ENCODE measurements at places on chromosomes 11 and 22. TPM values are rescaled to one million over a fixed set of nuclear protein-coding genes. Genes with fewer than 3 reads are reported as not detected.

Gene OR4A16
- total RNA-seq: not detected

Gene TUBA8
- 1.8 TPM for total RNA-seq

Gene F2
- total RNA-seq: not detected

Gene TRIM51
- total RNA-seq: not detected

Gene GRAMD1B
- total RNA-seq: 11.6 TPM

Gene PHLDB1
- 2.4 TPM for total RNA-seq

Gene PRR33
- total RNA-seq: not detected

Gene CXCR5
- total RNA-seq: 108 TPM

Gene INS
- not detected for total RNA-seq

GRCh38 chr11:27150098-27150497 lies 109.5 kb downstream of the BBOX1 start:
- DNase-seq: no peak

DNA sequence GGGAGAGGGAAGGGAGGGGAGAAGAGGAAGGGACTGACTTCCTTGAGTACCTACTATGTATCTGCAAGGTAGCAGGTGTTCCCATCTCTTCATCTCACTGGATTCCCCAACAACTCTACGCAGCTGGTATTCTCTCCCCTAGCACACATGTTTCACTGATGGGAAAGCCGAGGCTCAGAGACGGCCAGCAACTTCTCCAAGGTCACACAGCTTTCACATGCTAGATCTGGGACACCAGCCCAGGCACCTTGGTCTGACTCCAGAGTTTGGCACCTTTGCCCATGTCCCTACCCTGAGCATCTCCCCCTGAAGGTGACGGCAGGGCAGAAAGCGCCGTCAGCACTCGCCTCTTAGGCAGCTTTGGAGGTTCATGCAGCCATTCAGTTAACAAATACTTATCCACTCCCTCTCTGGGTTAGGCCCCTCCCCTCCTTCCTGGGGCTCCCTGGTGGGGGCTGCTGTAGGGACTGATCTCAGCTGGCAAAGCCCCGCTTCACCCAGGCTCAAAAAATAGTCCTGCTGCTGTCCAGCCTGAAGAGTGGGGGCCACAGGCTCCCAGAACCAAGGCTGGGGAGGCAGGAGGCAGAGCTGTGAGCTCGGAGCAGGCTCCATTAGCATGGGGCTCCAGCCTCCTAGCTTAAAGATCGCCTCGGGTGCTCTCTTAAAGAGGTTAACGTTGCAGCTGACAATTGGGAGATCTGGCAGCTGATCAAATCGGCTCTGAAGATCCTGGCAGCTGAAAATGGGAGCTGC lies 79.4 kb downstream of the IGLL1 start:
- DNase-seq: no peak

DNA sequence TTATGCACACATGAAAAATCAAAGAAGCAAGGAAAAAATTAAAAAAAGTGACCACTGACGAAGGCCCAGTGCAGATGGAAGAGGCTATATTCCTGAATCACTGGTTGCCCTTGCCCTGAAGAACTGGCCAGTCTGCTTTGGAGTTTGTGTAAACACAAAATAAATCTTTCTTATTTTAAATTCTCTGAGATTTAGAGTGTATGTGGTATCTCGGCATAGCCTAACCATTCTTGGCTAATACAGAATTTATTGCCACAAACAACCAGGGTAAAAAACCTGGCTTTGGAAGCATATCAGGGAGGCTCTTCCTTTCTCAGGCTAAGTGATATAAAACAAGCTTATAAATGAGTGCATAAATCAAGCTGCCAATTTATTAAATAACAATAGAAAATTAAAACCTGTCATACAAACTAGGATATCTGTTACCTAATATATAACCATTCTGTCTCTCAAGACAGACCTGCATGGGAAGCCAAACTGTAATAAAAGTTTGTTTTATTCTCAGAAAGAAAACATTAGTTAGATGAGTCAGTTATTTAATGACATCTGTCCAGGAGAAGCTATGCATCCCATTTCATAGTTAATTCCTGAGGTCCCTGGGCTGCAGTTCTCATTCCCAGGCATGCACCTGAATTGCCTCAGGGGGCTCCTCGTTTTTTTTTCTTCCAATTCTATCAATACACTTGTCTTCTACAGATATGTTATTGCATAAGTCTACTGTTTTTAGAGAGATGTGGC lies 6.1 kb upstream of the TMEM135 start:
- DNase-seq: no peak

DNA sequence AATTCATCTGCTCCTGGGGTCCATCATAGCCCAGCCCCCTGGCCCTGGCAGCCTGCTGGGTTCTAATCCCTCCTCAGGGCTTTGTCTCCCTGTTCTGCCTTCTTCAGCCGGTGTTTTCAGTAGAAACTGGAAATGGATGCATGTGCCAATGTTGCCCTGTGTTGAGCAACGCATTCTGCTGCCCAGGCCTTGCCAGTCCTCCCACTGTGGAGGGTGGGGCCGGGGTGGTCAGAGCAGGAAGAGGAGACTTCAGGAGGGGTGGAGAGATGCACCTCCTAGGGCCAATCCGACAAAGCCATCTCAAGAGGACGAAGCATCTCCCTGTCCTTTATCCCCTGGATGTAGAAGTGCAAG lies 27.6 kb upstream of the ZBTB16 start:
- DNase-seq: no peak

GRCh38 chr11:45060707-45061106 lies 85.7 kb upstream of the PRDM11 start:
- no peak for DNase-seq

GRCh38 chr11:111329306-111330204 lies 31.2 kb downstream of the POU2AF3 start:
- DNase-seq: no peak

- no peak for DNase-seq
Observed at GRCh38 chr11:120198787-120199469, 11.9 kb upstream of the OAF start.

DNA sequence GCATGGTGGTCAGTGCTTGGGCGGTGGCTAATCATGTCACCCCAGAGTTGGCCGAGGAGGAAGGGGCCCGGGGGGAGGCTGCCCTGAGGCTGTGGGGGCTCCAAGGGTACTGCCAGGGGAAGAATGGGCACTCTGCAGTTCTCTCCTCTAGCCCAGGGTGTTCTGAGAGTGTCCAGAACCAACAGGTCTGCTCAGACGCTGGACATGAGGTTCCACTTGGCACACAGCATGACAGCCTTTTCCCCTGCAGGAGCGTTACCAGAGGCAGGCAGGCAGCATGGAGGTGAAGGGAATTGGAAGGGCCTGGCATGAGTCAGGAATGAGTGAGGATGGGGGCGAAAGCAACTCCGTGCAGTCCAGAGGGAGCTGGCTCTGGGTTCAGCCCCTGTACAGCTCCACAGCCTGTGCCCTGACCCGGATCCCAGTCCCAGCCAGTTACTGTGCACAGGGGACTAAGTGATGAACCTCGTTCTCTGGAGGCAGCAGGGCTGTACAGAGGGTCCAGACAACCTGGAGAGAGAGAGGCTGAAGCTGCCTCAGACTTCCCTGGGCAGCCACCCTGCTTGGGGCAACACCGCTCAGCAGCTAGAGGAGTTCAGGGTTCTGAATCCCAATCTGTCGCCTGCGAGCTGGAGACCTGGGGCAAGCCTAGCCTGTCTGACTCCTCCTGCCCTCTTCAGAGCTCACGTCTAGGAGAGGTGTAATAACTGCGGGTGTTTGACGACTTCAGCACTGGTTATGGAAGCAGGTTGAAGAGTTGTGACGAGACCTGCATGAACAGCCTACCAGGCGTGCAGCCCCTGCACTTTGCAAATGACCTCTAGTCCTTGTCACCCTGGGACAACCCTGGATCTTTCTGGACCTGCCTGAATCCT lies 14.7 kb upstream of the TUB start:
- no peak for DNase-seq

- no peak for DNase-seq
Observed at GRCh38 chr22:48805516-48805915, 1022.2 kb downstream of the BRD1 start.

- no peak for DNase-seq
Observed at GRCh38 chr11:110613197-110613918, 98.9 kb downstream of the ARHGAP20 start.
